GM13976 (cell line): ENCODE measurements at places on chromosomes 5 and 9.

DNA sequence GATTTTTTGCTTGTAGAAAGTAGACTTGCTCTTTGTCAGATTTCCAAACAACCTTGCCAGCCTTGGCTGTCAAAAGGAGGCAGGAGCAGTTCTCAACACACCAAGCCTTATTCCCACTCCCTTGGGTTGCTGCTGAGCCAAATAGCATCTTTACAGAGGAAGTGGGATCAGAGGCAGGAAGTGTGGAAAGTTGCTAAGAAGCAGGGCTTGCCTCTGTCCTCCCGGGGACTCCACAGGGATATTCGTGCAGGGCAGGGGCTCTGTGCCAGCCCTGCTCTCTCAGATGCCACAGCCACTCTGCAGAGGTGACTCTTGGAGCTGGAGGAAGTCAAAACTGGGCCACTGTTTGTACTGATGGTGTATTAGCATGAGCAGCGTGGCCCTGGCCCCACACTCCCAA lies 24.3 kb downstream of the PTPDC1 start:
- no peak for DNase-seq

DNA sequence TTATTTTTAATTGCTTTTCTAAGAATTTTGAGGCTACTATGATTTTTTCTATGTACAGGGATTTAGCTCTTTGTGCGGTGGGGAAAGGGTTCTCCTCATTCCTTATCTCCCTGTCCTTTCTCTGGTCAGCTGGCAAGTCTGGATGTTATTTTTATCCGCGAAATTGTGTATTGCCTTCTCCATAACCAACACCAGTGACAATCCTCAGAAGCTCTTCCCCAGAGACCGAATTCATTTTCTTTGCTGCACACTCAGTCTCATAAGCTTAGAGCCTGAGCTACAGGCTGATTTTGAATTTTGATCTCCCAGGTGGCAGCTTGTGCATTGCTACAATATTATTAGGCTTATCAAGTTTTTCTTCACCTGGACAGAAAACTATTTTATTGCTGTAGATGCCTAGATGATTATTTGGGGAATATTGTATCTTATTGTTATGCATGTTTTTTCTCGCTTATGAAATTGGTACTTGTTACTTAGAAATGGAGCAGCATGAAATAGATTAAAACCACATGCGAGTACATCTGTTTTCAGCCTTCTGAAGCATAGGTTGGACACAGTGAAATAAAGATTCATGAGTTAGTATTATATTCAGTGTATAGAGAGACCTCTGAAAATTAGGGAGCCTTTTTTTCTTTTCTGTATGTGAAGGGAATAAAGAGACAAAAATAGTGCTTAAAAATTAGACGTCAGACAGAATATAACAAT lies 27.3 kb downstream of the CPEB4 start:
- DNase-seq = no peak

GRCh38 chr5:38299585-38299984 lies 41.2 kb downstream of the EGFLAM start:
- DNase-seq = no peak

- DNase-seq = no peak
These were observed 113.1 kb downstream of the LIFR start for GRCh38 chr5:38443390-38443789.

GRCh38 chr5:109936996-109937395 lies 247.3 kb downstream of the MAN2A1 start:
- no peak for DNase-seq

- DNase-seq = no peak
These were observed 1038.1 kb upstream of the ARRDC3 start for GRCh38 chr5:92421196-92421595.

DNA sequence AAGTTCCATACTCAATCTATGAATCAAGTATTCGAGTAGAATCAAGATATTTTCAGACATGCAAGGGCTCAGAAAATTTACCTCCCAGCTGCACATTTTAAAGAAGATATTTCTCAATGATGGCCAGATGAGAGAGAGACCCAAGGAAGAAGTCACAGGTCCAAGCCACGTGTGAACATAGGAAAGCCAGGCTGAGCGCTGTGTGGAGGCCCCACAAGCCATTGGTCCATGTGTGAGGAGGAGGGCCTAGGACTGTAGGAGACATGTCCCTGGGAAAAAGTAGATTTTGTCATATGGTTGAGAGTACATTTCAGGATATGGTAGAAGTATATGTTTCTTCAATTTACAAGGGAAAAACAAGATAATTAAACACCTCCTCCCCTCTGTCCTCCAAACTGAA lies 115.8 kb upstream of the RPS23 start:
- no peak for DNase-seq

- no peak for DNase-seq
These were observed 195.0 kb upstream of the TBC1D2 start for GRCh38 chr9:98450496-98450895.

GRCh38 chr9:106860721-106861639 lies 2.0 kb upstream of the ZNF462 start:
- peak; percentile 13 for DNase-seq

DNA sequence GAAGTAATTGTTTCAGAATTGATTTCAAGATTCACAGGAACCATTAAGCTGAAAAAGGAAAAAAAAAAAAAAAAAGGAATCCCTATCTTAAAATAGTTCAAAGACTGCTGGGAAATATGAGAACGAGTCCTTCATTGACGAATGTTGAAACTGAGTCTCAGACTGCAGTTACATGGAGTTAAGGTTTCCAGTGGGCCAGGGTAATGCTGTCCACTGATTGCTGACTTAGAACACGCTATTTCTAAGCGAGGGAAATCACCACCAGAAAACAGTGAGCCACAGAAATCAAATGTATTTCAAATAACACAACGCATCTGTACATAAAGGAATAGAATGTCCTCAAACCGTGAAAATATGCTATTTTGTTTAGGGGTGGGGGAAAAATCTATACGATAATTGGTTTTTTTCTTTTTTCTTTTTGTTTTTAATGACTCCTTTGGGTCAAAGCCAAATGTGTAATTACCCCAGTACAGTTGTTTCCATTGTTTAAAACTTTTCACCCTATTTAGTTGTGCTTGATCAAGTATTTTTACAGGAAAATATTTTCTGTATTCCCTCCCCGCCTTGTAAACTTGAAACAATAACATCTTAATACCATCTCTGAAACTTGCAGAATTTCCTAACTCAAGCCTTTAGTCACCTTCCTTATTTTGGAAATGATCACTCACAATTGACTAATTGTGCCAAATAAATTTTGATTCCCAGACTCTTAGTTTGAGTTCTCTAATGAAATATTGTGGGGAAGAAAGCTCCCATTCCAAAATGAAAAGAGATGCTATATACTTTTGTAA lies 208.3 kb downstream of the MCTP1 start:
- no peak for DNase-seq

DNA sequence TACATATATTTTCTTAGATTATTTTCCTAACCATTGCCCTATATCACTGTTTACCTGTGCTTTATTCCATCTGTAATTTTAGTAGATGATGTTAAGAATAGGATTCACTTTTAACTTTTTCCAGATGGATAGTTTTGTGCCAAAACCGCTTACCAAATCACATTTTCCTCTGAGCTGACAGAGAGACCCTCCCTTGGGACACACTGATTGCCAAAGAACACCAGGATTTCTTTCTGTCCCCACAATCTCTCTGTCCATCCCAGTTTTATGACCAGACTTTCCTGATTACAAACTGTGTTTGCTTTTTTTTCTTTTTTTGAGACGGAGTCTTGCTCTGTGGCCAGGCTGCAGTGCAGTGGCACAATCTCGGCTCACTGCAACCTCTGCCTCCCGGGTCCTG lies 81.3 kb upstream of the SPATA31C2 start:
- no peak for DNase-seq

- peak; percentile 89 for DNase-seq
These were observed 115.4 kb downstream of the RGS3 start for GRCh38 chr9:113578882-113579282.

GRCh38 chr9:3795556-3795955 lies 269.8 kb upstream of the RFX3 start:
- no peak for DNase-seq

DNA sequence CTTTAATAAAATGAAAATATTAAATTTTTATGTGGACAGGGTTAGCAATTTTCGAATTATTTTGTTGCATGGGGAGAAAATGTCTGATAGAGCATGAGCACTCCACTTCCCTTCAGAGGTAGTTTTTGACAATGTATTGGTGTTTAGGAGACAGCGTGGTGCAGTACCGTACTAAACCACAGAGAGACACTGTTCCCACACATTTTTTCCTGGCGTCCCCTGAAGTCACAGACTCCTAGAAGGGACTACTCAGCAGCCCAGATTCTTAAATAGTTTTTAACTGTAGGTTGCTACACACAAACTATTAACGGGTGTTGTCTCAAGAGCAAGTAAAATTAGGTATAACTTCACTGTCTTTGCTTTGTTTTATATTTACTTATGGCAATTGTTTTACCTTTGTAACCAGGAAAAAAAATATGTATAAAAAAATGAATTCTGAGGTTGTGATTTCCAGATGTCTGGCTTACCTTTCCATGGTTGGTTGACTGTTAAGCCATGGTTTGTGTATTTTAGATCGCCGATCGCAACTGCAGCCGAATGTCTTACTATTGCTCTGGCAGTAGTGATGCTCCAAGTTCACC lies 171.2 kb downstream of the DOCK8 start:
- DNase-seq = no peak

DNA sequence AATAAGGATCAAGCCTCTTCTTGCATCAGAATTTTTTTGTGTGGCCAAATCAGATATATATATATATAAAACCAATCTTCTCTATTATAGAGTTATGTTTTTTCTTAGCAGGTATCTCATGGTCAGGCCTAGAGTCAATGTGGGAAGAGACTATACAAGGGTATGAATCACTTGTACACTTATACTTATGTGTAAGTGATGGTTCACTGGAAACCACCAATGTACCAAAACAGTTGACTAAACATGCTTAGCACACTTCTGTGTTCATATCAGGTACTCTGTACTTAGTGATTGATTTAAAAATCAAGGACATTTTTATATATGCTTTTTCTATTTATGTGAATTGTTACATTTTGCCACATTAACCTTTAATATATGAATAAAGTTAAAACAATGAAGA lies 92.6 kb downstream of the CWC27 start:
- no peak for DNase-seq

DNA sequence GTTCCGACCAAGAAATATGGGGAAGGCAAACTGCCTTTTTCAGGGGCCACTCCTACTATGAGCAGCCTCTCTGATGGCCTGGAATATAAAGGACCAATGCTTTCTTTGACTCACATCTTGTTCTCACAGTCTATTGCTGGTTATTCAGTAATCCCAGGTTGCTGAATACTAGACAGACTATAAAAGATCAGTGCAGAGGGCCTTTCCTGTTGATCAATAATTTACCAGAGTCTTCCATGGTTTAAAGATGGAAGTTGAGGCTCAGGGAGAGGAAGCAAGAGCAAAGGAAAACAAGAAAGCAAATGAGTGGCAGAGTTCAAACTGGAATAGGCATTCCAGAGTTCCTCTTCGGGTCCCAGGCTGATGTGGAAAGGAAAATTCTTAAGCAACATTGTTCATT lies 62.9 kb downstream of the FBXO38 start:
- no peak for DNase-seq

DNA sequence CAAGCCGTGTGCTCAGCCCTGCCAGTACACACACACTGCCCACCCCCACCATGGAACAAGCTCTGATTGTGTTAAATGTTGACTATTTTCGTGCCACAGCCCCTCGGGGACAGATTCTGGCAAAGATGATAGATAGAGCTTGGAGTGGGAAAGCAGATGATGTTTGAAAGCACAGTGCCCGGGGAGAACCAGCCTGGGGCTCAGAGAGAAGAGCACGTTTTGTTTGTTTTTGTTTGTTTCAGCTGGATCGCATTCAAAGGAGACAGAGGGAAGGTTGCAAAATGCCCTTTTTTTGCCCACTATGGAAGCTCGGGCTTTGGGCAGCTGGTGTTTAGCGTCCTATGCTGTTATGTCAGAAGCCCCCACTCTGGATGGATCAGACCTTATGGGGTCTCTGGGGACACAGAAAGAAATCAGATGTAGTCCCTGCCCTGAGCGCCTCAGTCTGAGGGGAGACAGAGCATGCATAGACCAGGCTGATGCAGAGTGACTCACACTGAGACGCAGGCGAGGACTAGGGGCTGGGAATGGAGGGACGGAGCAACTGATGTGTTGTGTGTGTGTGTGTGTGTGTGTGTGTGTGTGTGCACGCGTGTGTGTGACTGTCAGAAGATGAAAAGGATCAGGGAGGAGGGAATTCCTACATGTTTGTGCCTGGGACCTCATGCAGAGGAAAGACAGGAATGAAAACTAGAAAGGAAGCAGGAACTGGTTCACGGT lies 229.7 kb downstream of the MELK start:
- DNase-seq = no peak

DNA sequence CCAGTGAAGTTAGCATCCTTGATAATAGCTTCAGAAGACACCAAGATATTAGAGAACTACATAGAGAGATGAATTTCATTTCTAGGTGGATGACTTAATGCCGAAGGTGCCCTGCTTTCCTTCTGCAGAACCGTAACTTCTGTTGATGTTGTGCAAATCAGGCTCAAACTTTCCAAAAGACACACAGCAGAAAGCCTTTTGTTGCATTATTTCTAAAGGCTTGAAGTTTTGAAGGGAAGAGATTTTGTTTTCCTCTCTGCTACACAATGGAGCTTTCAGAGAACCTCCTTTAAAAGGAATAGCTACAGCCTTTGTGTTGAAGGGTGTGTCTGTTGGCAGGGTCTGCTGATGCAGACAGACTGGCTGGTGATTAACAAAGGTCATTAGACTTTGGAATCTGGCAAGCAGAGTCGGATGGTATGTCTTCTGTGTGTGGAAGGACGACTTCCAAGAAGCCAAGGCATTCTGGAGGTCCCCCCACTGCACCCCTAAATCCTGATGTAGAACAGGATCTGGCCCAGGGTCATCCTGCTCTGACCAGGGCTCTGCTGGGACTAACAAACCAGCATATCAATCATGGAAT lies 57.8 kb downstream of the ZNF462 start:
- no peak for DNase-seq

DNA sequence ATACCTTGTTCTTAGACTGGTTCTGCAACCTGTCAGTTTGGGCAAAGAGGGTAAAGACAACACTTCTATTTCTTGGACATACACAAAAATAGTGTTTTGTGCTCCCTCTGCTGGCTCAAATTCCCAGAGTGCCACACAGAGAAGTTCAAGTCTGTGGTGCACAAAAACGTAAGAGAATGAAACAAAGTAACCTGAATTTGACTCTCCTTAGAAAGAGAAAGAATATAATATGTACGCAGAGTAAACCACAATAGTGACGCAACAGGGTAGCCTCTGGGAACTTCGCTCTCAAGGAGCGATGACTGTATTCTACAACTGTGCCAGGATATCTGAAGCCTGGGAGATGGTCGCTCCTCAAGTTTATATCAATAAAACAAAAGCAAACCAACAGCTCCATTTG lies 18.5 kb downstream of the DDX31 start:
- DNase-seq = no peak

GRCh38 chr5:77380636-77381035 lies 111.5 kb downstream of the WDR41 start:
- no peak for DNase-seq

- DNase-seq = no peak
These were observed 97.5 kb downstream of the RFK start for GRCh38 chr9:76296561-76297310.

- DNase-seq = no peak
These were observed 285.2 kb downstream of the CDH12 start for GRCh38 chr5:22567983-22568382.
